GM23338 (cell line): ENCODE measurements at places on chromosomes 7 and 10. TPM values are rescaled to one million over a fixed set of nuclear protein-coding genes. Genes with fewer than 3 reads are reported as not detected.

Gene ASB10
- total RNA-seq: not detected in 2 replicates

Gene LRRC4
- 3.6 and 5.2 TPM in 2 replicates for total RNA-seq

Gene OPN1SW
- not detected in 2 replicates for total RNA-seq

Gene BUD31
- total RNA-seq: 77.1 and 98.5 TPM in 2 replicates

Gene PHYHIPL
- total RNA-seq: 0.24 and 2.1 TPM in 2 replicates

Gene AGMO
- 0.42 and 3.9 TPM in 2 replicates for total RNA-seq

Gene HOGA1
- total RNA-seq: not detected in 2 replicates

Gene CDHR3
- total RNA-seq: 6.7 and 12.2 TPM in 2 replicates

Gene PDLIM1
- total RNA-seq: 110 and 111 TPM in 2 replicates

Gene MNX1
- total RNA-seq: 0.14 TPM in 1 of 2 replicates, not detected in the other

Gene HOXA5
- not detected in 2 replicates for total RNA-seq

Gene EFCAB10
- 4.7 and 6.7 TPM in 2 replicates for total RNA-seq

Gene SKIDA1
- 2.3 and 3.5 TPM in 2 replicates for total RNA-seq

GRCh38 chr10:32246685-32247084 lies 100.3 kb downstream of the EPC1 start:
- no peak for DNase-seq

GRCh38 chr7:106518239-106518638 lies 142.7 kb downstream of the CCDC71L start:
- no peak for DNase-seq

DNA sequence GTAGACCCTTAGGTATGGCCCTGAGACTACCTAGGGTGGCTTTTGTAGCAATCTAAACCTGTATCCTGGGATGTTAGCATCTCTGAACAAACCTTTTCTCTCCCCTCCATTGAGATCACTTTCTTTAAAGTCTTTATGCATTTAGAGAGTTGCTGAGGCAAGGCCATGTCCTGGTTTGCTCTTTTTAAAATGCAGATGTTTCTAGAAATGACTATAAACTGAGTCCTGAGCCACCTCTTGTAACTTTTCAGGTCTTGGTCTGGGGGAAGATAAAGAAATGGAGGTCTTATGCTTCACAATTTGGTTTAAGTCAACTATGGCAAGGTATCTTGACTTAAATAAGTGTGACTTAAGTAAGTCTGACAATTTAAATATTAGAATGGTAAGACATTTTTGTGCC lies 78.0 kb downstream of the AUTS2 start:
- no peak for DNase-seq

DNA sequence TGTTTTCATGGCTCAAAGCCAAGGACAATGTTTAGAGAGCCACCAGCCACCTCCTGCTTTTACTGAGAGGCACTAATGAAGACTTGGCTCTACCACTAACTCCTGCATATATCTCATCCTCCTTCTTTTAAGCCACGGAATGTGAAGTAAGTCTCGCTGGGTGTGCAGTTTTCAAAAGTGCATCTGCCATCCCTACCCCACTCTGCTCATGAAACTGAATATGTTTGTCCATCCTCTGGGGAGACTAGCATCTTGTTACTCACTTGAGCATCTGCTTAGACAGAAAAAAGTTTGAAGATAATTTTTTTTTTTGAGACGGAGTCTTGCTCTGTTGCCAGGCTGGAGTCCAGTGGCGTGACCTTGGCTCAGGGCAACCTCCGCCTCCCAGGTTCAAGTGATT lies 40.8 kb downstream of the EPDR1 start:
- DNase-seq: no peak

GRCh38 chr10:116183733-116184511 lies 89.1 kb downstream of the GFRA1 start:
- DNase-seq: peak; percentile 21

GRCh38 chr7:99196536-99197258 lies 11.2 kb downstream of the KPNA7 start:
- peak; percentile 13 for DNase-seq

DNA sequence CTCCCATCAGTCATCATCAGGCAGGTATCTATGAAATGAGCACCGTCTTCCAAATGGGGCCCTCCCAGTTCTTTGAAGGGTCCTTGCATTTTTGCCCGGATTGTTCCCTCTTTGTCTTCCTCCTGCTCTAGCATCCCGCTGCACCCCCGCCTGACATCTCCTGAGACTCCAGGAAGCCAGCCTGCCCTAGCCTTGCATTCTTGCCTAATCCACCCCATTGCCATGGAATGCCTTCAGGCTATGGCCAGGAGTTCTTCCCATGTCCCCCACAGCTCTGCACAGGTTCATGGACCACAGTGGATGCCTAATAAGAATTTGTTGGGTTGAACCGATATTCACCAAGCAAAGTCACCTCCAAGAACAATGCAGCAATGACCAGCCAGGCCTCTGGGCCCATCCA lies 62.1 kb downstream of the ZMIZ1 start:
- DNase-seq: peak; percentile 62

DNA sequence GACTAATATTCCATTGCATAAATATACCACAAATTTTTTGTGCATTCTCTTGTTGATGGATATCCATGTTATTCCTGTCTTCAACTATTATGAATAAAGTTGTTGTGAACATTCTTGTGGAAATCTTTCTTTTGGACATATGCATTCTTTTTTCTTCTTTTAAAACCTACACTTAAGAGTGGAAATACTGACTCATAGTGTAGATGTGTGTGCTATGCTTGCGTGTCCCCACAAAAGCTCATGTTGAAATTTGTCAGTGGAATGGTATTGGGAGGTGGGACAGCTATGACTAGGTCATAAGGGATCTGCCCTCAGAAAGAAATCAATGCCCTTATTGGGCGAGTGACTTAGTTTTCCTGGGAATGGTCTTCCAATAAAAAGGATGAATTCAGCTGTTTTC lies 203.6 kb upstream of the PRSS58 start:
- no peak for DNase-seq

- no peak for DNase-seq
These were observed 95.8 kb upstream of the TNS3 start for GRCh38 chr7:47677664-47678063.

DNA sequence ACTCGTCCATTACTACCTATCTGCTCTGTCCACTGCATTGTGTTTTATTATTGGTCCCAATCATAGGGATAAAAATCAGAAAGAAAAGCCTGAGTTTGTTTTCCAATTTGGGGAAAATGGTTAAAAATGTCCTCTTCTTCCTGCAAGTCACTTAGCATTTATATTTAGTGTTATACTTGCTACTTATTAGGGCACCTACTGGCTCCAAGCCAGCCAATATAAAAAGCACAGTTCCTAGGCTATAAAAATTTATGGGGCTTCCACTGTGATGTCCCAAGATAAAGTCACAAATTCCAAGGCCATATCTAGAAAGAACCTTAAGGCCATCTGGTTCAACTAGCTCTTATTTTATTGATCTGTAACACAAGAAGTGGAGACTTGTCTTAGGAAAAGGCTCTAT lies 3.2 kb downstream of the SLC35B4 start:
- DNase-seq: no peak

GRCh38 chr7:27933671-27934565 lies 194.0 kb downstream of the TAX1BP1 start:
- peak; percentile 61 for DNase-seq

- peak; percentile 97 for DNase-seq
These were observed 1.6 kb upstream of the SEPHS1 start for GRCh38 chr10:13349463-13350274.

DNA sequence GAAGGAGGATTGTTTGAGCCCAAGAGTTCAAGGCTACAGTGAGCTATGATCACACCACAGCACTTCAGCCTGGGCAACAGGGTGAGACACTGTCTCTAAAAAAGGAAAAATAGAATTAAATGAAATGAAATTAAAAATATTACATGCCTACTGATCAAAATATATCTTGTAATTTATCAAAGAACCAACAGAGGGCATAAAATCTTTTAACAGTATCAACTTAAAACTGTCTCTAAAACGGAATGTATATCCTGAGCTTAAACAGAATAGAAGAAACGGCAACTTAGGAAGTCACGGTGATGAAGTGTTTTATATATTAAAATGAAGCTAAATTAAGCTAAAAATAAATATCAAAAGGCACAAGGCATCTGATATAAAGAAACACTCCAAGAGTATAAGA lies 78.8 kb downstream of the MTPAP start:
- DNase-seq: no peak

- no peak for DNase-seq
These were observed 306.2 kb downstream of the PTPRN2 start for GRCh38 chr7:158281441-158281840.

GRCh38 chr7:99156649-99157048 lies 12.7 kb upstream of the SMURF1 start:
- no peak for DNase-seq

GRCh38 chr10:121308020-121308419 lies 290.2 kb downstream of the FGFR2 start:
- DNase-seq: no peak

DNA sequence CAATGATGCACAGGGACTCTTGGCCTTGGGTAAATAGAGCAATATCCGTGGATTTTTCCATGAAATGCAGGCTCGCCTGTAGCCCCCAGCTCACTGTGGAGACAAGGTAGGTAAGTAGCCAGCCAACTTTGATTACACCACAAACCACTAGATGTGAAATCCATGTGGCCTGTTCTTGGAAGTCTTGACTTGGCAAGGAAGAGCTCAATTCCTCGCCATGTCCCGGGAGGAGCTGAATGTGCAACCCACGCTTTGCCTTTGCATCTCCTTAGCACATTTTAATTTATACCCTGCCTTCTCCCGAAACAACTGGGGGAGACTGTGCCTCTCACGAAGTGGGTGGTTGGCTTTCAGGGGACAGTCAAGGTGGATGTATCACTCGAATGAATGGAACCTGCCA lies 347.7 kb upstream of the MKI67 start:
- no peak for DNase-seq

DNA sequence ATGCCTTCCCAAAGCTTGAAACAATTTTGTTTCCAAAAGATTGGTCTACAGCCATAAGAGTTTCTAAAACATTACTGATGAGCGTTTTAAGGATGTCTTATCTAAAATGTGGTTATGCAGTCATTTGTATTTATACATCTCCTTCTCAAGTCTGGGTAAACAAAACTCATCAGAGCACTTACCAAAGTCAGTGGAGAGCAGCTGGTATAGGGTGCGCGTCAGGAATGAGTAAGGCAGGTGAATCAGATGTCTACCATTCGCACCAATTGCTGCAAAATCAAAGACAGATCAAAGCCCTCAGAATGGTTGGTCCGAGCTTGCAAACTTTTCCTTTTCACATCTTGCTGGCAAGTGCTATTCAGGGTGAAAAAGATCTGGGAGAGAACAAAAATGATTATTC lies 65.6 kb upstream of the FAM171A1 start:
- no peak for DNase-seq

DNA sequence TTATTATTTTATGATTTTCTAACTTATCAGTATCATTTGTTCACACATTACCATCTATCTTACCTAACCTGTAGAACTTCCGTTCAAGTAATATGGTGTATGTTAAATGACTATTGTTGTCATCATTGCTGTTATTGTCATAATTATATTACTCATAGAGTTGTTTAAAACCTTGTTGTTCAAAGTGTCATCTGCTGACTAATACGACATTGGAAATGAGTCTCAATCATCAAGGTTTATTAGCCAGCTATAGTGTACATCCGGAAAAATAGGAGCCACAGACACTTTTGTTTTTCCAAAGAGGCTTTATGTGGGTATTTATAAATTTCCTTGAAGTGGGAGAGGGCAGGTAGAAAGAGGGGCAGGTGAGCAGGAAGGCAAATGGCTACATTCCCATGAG lies 386.9 kb upstream of the LRRTM3 start:
- DNase-seq: no peak

- DNase-seq: no peak
These were observed 98.0 kb downstream of the GRB10 start for GRCh38 chr7:50684713-50685075.

GRCh38 chr10:86872757-86873156 lies 84.7 kb downstream of the MMRN2 start:
- DNase-seq: peak; percentile 50

- DNase-seq: no peak
These were observed 113.8 kb upstream of the GLI3 start for GRCh38 chr7:42350801-42351200.

GRCh38 chr10:79124066-79124465 lies 55.3 kb downstream of the ZMIZ1 start:
- no peak for DNase-seq

DNA sequence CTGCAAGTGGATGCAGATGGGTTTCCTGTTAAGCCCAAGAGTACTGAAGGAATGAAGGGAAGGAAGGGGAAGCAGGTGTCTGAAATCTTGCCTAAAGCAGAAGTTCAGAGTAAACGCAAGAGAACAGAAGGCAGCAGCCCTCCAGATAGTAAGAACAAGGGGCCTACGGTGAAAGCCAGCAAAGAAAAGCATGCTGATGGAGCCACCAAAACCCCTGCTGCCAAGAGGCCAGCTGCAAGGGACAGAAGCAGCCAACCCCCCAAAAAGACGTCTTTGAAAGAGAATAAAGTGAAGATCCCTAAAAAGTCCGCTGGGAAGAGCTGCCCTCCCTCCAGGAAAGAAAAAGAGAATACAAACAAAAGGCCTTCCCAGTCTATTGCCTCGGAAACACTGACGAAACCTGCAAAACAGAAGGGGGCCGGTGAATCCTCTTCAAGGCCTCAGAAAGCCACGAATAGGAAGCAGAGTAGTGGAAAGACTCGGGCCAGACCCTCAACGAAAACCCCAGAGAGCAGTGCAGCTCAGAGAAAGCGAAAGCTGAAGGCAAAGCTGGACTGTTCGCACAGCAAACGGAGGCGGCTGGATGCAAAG lies 152.5 kb downstream of the LCOR start:
- DNase-seq: peak; percentile 50

- no peak for DNase-seq
These were observed 18.8 kb upstream of the VPS41 start for GRCh38 chr7:38927751-38928150.

DNA sequence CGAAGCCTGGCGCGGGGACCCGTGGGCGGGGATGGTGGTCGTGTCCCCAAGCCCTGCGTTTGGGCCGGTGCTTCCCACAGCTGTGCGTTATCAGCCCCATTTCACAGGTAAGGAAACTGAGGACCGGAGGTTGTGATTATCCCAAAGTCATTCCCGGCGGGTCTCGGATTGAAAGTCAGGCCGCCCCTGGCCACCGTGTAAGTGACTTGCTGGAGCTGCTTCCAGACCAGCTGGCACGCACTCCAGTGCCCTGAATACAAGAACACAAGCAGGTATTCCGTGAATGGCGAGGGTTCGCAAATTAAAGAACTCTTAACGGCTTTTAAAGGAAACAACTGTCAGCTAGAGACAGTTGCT lies 675 bp upstream of the ATE1 start:
- DNase-seq: no peak

DNA sequence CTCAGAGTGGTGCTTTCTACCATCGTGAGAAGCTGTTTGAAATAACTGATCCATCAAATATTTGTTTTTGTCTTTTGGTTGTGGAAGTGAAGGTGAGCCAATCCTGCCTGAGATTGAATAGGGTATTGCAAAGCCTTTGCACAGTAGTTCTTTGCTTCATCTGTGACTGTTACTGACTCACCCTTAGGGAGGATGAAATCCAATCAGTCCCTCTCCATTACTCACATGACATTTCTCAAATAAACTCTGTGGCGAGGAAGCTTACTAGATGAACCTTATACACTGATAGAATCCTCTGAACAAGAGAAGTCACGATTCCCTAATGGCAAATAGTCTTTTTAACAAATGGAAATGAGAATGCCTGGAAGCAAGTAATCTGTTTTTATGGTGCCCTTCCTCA lies 31.9 kb downstream of the HEPACAM2 start:
- DNase-seq: no peak
